PC-9 (cell line): ENCODE measurements at places on chromosomes 3 and 15.

DNA sequence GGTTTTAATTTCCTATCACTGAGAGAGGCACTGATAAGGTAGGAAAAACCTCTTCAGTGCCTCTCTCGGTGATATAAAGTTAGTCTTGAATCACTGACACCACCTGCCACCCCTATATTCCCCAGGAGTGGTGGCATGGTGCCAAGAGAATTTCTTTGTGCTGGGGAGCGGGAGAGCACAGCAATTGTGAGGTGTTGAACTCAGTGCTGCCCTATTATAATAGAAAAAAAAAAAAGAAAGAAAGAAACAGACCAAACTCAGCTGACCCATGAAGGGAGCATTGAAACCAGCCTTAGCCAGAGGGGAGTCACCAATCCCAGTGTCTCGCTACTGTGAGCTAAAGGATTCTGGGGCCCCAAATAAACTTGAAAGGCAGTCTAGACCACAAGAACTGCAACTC, 201.4 kb upstream of the STT3B start:
- no peak overlapping the region for H3K27ac ChIP-seq
- no peaks in the 10 kb centered on the region for H3K36me3 ChIP-seq
- no peak overlapping the region for H3K4me3 ChIP-seq
- no peaks in the 10 kb centered on the region for H3K27me3 ChIP-seq
- no peak for DNase-seq

GRCh38 chr3:45861043-45861719, 19.3 kb upstream of the LZTFL1 start:
- H3K27ac ChIP-seq, result no peak overlapping the region
- H3K4me3 ChIP-seq, result no peak overlapping the region
- no peaks in the 10 kb centered on the region for H3K36me3 ChIP-seq
- DNase-seq, result no peak
- no peaks in the 10 kb centered on the region for H3K4me1 ChIP-seq

DNA sequence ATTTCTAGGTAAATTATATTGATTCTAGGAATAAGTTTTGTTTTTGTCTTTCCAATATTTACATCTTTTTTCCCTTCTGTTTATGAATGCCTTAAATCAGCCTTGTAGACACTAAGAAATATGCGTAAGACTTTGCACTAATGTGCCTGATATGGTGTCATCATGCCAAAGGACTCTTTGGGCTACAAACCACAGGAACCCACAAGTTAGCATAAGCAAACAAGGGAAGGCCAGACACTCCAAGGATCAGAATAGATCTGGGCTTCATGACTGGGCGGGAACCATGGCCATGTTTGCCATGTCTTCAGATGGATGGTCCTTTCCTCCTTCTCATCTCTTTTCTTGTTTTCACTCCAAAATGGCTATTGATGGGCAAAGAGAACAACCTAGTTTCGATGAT, 242.2 kb upstream of the CHRNA7 start:
- no peak overlapping the region for H3K27ac ChIP-seq
- no peaks in the 10 kb centered on the region for H3K4me1 ChIP-seq
- H3K4me3 ChIP-seq, result no peak overlapping the region
- no peaks in the 10 kb centered on the region for H3K36me3 ChIP-seq
- no peak for DNase-seq
- no peaks in the 10 kb centered on the region for H3K27me3 ChIP-seq

DNA sequence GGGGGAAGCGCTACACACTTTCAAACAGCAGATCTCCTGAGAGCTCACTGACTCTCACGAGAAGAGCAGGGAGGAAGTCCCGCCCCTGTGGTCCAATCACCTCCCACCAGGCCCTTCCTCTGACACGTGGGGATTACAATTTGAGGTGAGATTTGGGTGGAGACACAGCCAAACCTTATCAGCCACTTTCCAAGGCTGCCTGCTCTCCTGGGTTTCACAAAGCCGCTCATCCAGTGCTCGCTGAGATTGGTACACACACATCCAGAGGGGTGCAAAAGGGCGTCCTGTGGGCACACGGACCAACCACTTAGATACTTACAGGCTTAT, 23.1 kb downstream of the XXYLT1 start:
- no peak overlapping the region for H3K27ac ChIP-seq
- H3K36me3 ChIP-seq, result no peaks in the 10 kb centered on the region
- no peaks in the 10 kb centered on the region for H3K27me3 ChIP-seq
- H3K4me1 ChIP-seq, result no peaks in the 10 kb centered on the region
- DNase-seq, result no peak

DNA sequence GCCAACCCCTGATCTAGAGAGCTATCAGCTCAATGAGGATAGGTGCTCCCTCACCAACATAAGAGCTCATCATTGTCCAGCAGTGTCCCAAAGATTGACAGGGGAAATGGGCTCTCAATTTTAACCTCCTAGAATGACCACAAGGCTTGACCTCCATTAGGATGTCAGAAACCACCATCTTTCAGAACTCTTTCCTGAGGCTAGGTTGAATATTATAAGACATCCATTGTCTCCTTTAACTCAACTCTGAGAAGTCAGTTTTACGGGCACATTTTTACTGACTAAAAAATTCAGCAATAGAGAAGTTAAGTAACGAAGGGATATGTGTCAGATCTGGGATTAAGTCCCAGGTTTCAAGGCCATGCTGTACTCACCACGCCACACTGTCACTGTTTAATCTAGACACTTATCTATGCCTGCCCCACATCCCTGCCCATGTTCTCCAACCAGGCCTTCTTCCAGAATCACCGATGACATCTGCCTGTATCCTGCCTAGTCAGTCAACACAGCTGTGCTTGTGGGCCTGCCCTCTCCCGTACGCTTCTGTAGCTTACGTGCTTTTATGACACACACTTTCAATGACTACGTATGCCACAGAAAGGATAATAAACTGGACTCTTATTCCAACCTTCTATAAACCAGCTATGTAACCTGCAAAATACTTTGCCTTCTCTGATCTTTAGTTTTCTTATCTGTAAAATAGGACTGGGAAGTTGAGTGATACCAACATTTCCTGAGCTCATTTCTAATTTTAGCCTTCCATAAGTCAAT, 17.1 kb upstream of the MUC13 start:
- H3K27me3 ChIP-seq, result no peaks in the 10 kb centered on the region
- no peak overlapping the region for H3K27ac ChIP-seq
- no peaks in the 10 kb centered on the region for H3K4me1 ChIP-seq
- no peak overlapping the region for H3K4me3 ChIP-seq
- DNase-seq, result no peak

DNA sequence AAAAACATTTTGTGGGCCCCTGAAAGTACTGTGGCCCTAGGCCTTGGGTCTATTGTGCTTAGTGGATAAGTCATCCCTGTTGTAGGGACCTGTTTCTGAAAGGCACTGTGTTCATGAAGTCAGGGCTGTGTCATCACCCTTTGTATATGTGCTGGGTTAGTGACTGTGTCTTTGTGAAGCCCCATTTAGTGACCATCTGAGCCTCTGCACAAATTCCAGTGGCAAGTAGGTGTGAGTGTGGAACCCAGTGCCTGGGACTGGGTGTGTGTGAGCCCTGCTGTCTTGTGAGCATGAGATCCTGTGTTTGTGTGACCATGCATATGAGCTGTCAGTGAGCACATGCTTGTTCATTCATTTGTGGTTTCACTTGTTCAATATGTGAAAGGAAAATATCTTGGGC, 1.2 kb upstream of the HYAL1 start:
- H3K4me1 ChIP-seq, result peaks cover 13% of the 10 kb centered on the region
- no peaks in the 10 kb centered on the region for H3K36me3 ChIP-seq

DNA sequence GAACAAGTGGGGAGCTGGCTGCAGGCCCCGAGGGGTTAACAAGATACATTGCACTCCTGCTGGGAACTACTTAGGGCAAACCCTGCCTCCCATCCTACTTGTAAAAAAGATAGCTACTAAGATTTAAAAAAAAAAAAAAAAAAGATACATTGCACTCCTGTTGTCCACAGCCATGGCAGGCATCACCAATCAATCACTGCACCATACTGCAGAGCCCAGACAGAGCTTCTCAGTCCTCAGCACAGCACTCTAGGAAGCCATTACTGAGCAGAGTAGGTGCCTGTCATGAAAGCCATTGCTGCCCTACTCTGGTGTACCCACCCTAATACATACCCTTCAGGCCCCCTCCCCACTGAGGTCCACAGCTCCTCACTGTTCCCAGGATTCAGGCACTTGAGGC, 64.8 kb downstream of the RASGRF1 start:
- H3K36me3 ChIP-seq, result no peaks in the 10 kb centered on the region
- DNase-seq, result no peak
- no peaks in the 10 kb centered on the region for H3K27me3 ChIP-seq
- peaks cover 7% of the 10 kb centered on the region for H3K4me1 ChIP-seq

- H3K4me3 ChIP-seq, result no peak overlapping the region
- H3K27me3 ChIP-seq, result no peaks in the 10 kb centered on the region
- no peak for DNase-seq
Measured at GRCh38 chr3:346186-346585, 149.6 kb downstream of the CHL1 start.

DNA sequence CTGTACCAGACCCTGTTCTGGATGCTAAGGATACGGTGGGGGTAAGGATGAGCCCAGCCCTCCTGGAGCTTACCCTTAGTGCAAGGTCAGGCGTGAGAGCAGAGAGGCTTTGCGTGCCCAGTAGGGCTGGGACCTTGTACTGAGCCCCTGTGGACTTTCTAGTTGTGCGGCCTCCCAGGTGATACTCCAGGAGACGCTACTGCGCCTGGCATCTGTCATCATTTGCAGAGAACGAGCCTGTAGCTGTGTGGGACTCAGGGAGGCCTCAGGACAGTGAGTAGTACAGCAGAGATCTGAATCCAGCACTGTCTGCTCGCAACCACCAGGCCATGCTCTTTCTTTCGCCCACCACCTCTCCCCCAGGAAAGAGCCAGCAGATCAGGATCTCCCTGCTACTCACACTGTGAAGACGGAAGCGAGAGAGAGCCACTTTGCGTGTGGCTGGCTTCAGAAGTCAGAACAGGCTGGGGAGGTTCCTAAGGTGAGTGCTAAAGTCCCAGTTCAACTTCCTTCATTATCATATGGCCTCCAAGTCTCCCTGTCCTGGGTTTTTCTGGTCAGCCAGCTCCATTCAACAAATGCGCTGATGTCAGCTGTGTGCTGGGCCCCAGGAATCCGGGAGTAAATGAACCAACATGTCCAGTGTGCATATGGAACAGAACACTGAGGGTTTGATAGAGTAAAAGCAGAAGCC, 38.2 kb upstream of the ITGA11 start:
- DNase-seq, result no peak
- no peak overlapping the region for H3K27ac ChIP-seq
- H3K36me3 ChIP-seq, result no peaks in the 10 kb centered on the region
- no peaks in the 10 kb centered on the region for H3K4me1 ChIP-seq
- peaks cover 20% of the 10 kb centered on the region; the same call in 1 of the 2 replicates for H3K27me3 ChIP-seq
- H3K4me3 ChIP-seq, result no peak overlapping the region

DNA sequence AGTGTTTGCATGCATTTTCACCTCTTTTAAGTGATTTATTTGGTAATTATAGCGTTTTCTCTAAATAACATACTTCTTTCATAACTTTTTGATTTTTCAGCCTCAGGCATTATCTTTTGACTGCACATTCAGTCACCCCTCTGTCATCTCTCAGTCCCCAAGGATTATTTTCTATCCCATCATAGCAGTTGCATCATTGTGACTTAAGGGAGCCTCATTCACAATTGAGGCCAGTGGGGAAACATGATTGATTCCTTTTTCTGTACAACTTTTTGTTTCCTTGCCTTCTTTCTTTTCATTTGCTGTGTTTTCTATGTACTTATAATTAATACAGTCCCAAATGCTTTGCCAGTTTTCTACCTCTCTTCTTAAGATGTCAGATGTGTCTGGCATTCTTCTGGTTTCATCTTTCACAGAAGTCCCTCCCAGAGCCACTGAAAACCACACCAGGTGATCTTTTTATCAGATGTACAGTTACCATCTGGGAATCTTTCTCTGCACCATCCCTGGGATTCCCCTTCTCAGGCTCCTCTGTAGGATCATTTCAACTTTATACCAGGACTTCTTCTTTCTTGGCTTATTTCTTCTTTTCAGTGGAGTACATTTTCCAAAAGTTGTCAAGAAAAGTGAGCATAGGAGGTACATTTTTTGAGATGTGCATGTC, 151.4 kb downstream of the RAP2B start:
- H3K36me3 ChIP-seq, result no peaks in the 10 kb centered on the region
- no peak for DNase-seq
- H3K4me3 ChIP-seq, result no peak overlapping the region
- no peaks in the 10 kb centered on the region for H3K27me3 ChIP-seq
- H3K27ac ChIP-seq, result no peak overlapping the region

DNA sequence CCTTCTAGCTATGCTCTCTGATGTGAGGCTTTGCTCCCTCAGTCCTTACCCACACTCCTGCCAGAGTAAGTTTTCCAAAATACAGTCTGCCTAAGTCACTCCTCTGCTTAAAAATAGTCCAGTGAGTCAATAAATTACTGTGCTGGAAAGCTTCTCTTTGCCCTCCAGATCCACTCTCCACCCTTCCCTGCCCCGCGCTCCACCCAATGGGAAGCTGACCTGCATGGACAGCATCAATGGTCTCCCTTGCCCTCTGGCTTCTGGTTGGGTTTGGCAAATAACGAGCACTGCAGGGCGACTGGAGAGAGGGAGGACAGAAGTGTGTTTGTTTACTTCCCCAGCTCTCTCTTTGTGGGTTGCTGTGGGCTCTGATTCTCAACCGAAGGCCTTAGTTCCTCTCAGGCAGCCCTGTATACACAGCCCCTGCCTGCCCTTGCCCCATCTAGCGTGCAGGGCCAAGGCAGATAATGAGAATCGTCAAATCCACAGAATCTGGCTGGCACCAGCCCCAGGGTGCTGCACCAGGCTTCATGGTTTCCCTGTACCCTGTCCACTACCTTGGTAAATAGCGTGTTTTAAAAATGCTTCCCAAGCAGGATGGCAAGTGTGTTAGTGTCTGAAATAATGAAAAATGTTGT, 110.4 kb downstream of the ADAMTSL3 start:
- H3K27me3 ChIP-seq, result no peaks in the 10 kb centered on the region
- no peak overlapping the region for H3K4me3 ChIP-seq
- DNase-seq, result no peak
- no peaks in the 10 kb centered on the region for H3K36me3 ChIP-seq

DNA sequence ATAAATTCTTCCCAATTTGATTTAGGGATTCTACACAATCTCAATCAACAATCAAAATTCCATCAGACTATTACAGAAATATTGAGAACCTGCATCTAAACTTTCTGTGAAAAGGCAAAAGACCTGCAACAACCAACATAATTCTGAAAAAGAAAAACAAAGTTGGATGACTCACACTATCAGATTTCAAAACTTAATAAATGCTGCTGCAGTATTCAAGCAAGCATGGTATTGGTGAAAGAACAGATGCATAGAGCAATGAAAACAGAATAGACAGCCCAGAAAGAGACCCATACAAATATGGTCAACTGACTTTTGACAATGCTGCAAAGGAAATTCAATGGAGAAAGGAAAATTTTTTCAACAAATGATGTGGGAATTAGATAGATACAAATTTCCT, 477.1 kb upstream of the NR2F2 start:
- no peak overlapping the region for H3K27ac ChIP-seq
- no peak overlapping the region for H3K4me3 ChIP-seq
- H3K36me3 ChIP-seq, result no peaks in the 10 kb centered on the region; the same call in 1 of the 2 replicates

DNA sequence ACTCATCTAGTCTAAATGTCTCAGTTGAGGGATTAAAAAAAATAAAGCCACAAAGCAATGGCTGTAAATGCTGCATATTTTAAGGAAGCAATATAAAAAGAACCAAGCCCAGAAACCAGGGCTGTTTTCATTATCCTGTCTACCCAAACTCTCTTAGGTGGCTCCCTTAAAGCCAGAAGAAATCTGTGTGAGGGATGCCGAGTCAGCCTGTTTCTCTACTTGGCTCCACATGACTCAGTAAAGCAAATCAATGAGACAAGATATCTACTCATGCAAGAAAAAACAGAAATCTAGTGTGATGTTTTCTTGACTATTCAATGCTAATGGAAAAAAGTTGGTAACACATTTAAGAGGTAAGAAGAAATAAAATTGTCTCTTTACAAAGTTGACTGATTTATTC, 296.2 kb downstream of the ZBTB20 start:
- no peaks in the 10 kb centered on the region for H3K27me3 ChIP-seq
- H3K4me3 ChIP-seq, result no peak overlapping the region
- no peak for DNase-seq
- H3K36me3 ChIP-seq, result no peaks in the 10 kb centered on the region
- no peaks in the 10 kb centered on the region for H3K4me1 ChIP-seq
- H3K27ac ChIP-seq, result no peak overlapping the region
